ENCODE measurements at places on chromosomes 2 and 18.
A peak's percentile ranks its signal among the peaks of the same experiment; 100 is the strongest.

DNA sequence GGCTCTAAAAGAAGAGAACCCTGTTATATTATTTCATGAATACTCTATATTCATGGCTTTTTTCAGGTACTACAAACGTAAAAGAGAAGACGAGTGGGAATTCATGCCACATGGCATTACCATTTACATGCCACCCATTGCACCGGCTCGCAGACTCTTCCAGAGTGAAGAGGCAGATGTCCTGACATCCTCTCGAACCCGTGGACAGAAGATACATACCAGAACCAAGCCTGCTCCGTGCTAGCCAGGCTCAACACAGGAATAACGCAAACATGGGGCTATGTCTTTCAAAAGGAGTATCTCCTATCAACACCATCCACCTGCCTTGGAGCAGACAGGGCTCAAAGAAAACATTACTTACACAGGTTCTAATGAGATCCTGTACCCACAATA is 168.8 kb downstream of the THADA start:
- DNase-seq = no peak

DNA sequence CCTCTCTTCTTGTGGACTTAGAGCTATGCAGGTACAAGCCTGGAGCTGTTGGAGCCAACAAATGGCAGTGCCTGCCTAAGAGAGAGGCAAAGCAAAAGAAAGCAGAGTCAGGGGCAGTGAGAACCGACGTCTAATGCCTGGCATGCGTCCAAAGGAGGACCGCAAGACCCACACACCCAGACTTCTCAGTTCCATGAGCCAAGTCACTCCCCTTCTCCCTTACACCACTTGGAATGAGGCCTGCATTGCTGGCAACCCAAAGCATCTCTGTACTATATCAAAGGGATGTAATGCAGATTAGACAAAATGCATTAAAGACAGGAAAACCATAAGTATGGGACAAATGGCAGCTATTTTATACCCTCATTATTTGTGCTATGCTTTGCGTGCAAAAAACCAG is 49.9 kb upstream of the RNU4ATAC start:
- DNase-seq = no peak

GRCh38 chr18:10013621-10014543 is 100.1 kb downstream of the VAPA start:
- DNase-seq = no peak

DNA sequence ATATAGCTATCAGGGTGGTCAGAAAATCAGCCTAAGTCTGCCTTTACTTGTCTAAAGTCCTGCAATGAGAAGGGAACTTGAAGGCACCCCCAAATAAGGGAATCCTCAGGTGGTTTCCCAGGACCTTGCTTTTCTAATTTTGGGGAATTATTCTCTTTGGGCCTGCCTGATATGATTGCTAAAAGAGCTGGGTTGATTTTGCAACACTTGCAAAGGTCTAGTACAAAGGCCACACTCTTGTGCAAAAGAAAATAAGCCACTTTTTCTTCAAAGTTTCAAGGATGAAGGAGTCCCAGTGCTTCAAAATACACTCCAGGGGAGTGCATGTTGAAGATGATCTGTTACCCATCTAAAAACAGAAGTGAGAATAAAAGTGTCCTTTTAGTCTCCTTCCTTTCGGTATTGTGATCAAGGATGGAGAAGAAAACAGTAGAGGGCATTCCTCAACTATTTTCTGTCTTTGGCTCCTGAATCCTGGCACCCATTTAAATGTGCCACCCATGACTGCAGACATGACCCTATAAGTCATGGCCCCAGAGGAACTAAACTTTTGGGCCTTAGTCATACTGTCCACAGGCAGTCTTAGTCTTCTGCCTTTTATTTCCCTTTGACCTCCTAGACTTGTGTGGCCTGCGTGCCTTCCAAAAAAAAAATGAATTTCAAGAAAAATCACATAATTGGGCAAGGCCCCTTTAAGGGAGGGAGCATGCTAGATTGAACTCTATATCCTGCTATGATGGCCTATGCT is 5.1 kb downstream of the SULT1C3 start:
- DNase-seq = no peak

GRCh38 chr2:69369802-69370201 is 17.2 kb downstream of the GFPT1 start:
- DNase-seq = no peak

GRCh38 chr2:236548179-236548921 is 21.3 kb upstream of the ACKR3 start:
- no peak for DNase-seq

- no peak for DNase-seq
These were observed 437.7 kb upstream of the HS6ST1 start for GRCh38 chr2:128756365-128756717.

GRCh38 chr2:648476-649424 is 28.5 kb downstream of the TMEM18 start:
- no peak for DNase-seq

- DNase-seq = no peak
These were observed 543.6 kb upstream of the NRP2 start for GRCh38 chr2:205138735-205139134.

DNA sequence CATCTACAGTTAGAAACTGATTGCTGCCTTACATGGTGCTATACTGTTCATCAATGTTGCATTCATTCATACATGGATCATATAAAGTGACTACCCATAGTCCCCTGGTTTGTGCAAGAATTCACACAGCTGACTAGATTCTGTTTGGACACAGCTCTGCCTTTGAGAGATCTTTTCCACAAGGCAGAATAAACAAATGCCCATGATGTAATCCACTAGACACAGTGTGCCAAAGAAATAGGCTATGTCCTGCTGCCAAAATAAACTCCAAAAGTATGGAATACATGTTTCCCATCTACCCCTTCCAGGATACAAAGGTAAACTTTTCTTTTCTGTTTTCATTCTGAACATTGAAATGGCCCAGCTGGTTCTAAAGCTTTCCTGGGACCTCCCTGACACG is 269.4 kb upstream of the CHAC2 start:
- DNase-seq = no peak

DNA sequence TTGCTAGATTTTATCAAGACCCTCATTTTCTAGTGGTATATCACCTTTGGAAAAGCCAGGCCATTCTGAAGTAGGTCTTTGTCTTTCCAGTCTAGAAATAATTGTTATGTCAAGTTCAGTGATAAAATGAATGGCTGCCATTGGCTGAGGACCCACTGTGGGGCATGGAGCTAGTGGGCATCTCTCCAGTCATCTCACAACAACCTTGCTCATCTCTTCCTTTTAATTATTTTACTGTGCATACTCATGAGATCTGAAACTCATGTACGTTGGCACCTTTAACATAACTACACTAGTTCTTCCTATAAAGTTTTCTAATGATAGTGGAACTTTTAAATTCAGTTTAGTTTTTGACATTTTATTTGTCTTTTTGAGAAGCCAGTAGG is 240.9 kb downstream of the SLC8A1 start:
- no peak for DNase-seq

DNA sequence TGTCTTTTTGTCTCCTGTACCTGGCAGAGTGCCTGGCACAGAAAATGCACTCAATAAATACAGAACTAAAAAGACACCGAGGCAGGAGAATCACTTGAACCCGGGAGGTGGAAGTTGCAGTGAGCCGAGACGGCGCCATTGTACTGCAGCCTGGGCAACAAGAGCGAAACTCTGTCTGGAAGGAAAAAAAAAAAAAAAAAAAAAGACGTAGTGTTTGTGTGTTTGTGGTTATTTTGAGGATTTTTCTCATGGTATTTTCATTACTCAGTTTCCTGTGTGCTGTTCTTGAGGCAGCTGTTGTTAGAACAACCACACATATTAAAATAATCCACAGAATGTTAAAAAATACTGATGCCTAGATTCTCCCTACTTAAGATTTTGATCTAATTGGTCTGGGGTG is 519.2 kb upstream of the SPHKAP start:
- peak; percentile 16 for DNase-seq

DNA sequence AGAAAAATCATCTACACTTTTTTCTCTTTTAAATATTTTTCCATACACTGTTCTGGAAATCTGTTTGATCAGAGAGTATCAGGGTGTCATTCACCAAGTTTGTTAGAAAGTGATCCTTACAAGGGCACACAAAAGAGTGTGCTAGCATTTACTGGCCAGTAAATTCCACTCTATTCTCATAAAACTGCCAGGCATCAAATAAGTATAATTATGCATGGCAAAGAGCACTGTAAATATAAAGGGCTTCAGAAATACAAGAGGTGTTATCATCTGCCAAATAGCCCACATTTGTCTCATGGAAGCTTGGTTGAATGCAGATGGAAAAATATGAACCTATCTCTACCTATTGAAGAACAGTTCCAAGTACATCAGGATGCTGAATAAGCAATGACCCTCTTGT is 847.3 kb upstream of the ACVR2A start:
- no peak for DNase-seq

DNA sequence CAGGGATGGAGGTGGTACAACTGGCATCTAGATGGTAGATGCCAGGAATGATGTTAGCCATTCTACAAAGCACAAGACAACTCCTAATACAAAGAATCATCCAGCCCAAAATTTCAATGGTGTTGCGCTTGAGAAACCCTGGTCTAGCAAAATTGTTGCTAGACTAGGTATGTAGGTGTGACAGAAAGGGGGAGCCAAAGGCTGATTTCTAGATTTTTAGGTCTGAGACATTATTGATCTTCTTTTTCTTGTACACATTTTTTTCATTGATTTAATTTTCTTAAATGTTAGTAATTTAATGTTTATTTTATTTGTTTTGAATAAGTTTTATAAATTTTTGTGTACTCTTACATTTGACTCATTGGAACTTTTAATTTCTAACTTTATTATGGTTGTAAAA is 216.4 kb downstream of the FSIP2 start:
- DNase-seq = no peak

DNA sequence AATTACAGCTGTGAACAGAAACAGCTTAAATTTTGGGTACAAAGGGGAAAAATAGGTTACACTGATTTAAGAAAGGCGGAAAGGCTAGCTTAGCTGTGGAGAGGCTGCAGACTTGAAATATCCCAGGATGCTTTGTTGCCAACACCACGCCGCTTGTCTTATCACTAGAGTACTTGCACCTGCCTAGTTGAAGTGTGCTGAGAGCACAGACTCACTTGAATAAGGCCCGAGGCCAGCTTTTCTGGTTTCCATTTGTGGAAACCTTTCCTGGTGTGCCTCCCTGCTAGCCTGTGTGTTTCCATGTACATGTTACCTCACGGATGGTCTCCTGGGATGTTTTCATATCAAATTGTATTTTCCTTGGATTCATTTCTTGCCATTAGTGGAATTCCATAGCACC is 3.2 kb downstream of the CABLES1 start:
- no peak for DNase-seq

DNA sequence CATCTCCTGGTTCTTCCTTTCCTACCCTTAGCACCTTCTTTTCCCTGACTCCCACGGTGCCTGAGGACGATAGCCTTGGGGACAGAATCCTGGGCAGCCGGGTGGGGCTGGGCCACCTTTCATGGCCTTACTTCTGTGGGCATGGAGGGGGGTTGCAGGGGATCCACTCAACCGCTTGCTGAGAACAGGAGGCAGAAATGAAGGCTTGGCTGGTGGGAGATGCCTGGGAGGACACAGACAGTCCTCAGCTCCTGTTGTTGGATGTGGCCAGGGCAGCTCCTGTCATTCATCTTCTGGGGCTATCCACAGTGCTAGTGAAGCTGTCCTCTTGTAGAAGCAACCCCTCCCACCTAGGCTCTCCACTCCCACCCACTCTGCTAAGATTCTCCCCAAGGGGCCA is 95.5 kb upstream of the CELF4 start:
- DNase-seq = no peak

GRCh38 chr2:221494556-221494955 is 77.5 kb downstream of the EPHA4 start:
- DNase-seq = no peak

DNA sequence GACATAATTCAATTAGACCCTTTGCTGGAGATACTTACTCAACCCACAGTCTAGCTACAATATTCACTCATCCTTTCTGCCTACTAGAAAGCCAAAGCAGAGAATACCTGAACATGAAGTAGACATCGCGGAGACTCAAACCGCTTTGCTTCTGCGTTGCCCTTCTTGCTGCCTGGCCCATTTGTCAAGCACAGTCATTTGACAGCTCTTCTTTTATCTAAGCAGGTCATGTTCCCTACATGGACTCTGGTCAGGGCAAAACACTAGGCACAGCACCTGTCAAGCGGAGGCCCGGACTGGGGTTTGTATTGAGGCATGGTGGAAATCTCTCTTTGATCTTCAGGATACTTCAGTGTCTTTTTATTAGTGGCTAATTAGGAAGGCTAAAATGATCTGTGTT is 89.7 kb downstream of the FARSB start:
- no peak for DNase-seq

GRCh38 chr2:112021290-112021689 is 33.8 kb upstream of the TMEM87B start:
- DNase-seq = no peak

GRCh38 chr2:136384531-136385303 is 266.8 kb upstream of the CXCR4 start:
- DNase-seq = peak; percentile 77

- no peak for DNase-seq
These were observed 253.1 kb upstream of the PXDN start for GRCh38 chr2:1997409-1997808.

DNA sequence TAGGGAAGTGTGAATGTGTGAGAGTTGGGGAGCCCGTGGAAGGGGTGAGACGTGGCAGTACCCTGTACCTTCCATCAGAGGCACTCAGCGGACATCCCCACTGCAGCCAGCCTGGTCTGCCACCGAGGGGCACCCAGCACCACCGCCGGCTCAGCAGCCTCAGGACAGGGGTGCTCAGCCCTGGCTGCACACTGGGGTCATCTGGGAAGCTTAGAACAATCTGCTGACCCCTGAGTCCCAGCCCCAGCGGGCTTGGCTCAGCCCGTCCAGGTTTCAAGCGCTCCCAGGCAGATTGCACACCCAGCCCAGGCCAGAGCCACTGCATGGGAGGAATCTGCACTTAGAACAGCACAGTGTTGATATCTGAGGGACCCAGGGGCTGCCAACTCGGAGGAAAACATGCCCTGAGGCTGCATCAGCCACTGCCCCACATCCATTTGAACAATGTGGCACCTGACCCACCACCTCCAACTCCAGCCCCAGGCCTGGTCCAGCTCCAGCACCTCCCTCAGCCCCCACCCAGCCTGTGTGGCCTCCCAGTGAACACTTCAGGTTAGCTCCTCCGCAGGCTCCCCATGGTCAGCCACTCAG is 147.1 kb upstream of the OTOS start:
- no peak for DNase-seq

DNA sequence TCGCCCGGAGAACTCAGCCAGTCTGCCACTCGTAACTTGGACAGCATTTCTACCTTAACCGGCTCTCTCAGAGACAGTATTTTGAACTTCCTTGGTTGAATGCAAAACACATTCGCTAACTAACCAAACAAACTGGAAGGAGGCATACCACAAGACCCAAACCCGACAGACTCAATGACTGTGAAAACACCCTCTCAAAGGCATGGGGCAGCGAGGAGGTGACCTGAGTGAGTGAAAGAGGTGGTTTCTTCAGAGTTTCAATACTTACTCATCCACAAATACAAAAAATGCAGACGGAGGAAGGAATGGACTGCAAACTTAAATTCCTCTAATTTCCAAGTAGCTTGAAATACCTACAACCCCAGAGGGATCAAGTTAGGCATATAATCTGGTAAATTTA is 132.9 kb downstream of the GAREM1 start:
- no peak for DNase-seq

GRCh38 chr2:42236911-42237310 is 67.8 kb downstream of the EML4 start:
- no peak for DNase-seq

GRCh38 chr2:15667809-15668556 is 76.3 kb downstream of the DDX1 start:
- DNase-seq = no peak
